ENCODE measurements at places on chromosomes 12 and 14.

DNA sequence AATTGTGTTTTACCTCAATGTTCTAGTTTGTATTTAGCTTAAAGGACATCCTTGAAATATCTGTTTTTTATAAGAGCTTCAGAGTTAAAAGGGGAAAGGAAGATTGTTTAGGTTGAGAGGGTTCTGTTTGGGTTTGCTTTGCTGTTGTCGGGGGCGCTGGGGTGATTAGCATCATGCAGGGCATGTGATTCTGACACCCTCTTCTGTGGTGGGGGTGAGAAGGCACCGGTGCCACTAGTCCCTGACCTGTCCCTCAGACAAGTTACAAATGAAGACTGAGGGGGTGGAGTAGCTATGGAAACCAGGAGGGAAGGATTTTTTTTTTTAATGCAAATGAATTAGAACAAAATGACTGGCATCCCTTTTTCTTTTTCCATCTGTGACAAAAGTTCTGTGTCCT is 291.3 kb downstream of the RPAP3 start:
- DNase-seq = no peak

DNA sequence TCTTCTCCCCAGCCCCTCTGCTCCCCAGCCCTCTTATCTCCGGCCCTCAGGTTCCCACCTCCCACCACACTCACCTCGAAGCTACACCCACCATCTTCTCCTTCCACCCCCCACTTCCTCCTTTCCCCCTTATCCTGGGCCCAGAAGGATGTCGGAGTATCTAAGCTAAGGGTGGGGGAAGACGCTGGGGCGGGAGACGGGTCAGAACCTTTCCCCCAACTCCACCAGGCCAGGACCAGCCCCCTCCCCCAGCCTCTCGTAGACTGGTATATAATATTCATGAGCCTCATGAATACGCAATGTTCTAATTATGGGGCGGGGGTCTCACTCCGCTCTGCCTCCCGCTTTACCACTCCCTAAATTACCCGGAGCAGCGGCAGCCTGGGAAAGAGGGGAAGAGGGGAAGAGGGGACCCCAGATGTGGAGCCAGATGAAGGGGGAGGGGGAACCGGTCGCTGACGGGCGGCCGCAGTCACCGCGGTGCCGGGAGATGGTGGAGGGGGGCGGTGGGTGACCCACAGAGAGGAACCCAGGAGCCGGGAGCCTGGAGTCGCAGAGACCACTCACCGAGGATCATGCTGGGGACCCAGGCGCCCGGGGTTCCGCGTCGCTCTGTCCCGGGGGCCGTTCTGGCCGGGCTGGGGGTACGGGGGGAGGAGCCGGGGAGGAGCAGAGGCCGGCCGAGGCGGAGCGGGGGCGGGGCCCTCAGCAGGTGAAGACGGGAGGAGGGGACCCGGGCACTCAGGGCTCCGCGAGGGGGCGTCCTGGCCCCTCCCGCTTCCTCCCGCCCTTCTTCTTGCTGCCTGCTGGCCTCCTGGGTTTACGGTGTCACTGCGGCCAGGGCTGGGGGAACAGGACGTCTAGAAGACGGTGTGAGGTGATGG is 6.4 kb upstream of the ZNF385A start:
- peak; percentile 51 for DNase-seq

GRCh38 chr12:33180918-33181317 is 258.7 kb downstream of the SYT10 start:
- no peak for DNase-seq

GRCh38 chr14:54470701-54471100 is 18.1 kb downstream of the GMFB start:
- no peak for DNase-seq

DNA sequence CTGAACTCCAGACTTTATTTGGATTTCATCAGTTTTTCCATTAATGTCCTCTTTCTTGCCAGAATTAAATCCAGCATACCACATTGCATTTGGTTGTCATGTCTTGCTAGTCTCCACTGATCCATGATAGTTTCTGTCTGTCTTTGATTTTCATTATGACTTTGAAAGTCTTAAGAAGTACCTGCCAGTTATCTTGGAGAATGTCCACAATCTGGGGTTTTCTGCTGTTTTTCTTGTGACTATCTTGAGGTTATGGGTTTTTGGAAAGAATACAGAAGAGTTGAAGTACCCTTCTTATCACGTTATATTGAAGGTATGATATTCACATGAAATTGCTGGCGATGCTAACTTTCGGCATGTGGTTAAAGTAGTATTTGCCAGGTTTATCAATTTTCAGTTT is 282.3 kb upstream of the PRICKLE1 start:
- no peak for DNase-seq

- DNase-seq = no peak
Observed at GRCh38 chr14:83894568-83894967, 1635.4 kb upstream of the FLRT2 start.

GRCh38 chr12:108129017-108129812 is at the start of gene WSCD2:
WSCD2 (plus strand) TSS chr12:108129288; CDS start chr12:108195833, 66,545 bp downstream.
- DNase-seq = no peak

- DNase-seq = no peak
Observed at GRCh38 chr12:61848893-61849292, 411.3 kb upstream of the USP15 start.

DNA sequence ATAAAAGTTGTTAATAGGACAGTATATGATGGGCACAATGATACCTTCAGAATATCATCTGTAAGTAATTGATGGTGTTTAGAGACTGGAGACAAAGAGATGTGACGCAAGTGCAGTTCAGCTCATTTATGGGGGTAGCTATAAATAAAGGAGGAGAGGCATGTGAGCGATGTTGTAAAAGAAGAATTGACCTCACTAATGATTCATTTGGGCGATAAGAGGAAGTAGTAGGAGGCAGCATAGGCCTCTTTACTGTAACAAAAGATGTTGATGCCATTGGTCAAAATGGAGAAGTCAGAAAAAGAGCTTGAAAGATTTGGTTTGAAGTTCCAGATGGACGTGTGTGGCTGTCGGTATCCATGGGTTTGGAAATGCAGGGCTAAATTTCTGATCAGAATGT is 70.0 kb downstream of the FLRT2 start:
- no peak for DNase-seq

DNA sequence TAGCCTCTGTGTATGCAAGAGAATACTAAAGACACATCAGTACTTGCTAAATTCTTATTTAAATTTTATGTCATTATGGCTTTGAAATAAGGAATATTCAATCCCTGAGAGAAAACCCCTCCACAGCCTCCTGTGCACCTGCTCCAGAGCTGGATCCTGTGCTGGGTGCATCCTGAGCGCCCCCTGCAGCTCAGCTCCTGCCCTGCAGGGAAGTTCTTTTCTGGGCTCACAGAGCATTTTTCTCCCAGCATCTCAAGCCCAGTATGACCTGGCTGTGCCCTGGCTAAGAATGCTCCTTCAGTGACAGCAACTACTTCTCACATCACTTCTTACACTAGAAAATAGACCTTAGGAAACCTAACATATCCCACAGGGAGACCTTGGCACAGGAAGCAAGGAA is 1211.7 kb downstream of the TMEM121 start:
- no peak for DNase-seq

GRCh38 chr14:92781350-92781749 is 12.8 kb upstream of the GOLGA5 start:
- no peak for DNase-seq

DNA sequence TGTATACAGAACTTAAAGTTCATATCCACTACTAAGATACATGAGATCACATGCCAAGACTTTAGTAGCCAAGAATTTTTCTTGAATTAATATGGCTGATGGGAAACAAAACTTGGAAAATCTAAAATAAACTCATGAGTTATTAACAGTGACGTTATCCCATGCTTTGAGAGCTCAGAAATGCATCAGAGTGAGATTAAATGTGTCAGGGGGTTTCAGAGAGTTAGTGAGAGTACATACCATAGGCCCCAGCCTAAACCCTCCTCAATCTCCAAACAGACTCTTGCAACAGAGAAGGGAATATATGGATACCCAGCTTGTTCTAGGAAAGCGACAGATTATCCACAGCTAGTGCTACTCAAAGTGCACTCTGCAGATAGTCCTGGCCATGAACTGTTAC is 19.3 kb downstream of the SLC35F4 start:
- DNase-seq = no peak

DNA sequence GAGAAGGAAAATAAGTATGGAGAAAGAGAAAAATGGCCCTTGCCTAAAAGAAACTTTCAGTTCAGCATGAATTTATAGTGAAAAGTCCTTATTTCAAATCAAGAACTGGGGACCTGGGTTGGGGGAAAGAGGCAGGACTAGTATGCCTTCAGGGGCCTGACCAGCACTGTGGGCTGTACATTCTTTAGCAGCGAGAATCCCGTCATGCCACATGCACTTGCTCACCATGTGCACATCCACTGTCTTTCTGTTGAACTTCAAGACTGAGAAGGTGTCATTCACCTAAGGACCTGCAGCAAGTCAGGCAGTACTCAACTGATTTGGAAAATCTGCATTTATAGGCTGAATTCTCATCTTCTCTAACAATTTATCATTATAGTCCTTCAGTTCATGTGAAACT is 50.2 kb downstream of the RAB35 start:
- DNase-seq = no peak

- no peak for DNase-seq
Observed at GRCh38 chr14:63611078-63611477, 30.6 kb downstream of the WDR89 start.

GRCh38 chr12:28776913-28777422 is 372.1 kb upstream of the FAR2 start:
- no peak for DNase-seq

- no peak for DNase-seq
Observed at GRCh38 chr12:66884091-66884490, 205.2 kb upstream of the GRIP1 start.

- DNase-seq = no peak
Observed at GRCh38 chr12:89325495-89325894, 26.8 kb downstream of the DUSP6 start.

DNA sequence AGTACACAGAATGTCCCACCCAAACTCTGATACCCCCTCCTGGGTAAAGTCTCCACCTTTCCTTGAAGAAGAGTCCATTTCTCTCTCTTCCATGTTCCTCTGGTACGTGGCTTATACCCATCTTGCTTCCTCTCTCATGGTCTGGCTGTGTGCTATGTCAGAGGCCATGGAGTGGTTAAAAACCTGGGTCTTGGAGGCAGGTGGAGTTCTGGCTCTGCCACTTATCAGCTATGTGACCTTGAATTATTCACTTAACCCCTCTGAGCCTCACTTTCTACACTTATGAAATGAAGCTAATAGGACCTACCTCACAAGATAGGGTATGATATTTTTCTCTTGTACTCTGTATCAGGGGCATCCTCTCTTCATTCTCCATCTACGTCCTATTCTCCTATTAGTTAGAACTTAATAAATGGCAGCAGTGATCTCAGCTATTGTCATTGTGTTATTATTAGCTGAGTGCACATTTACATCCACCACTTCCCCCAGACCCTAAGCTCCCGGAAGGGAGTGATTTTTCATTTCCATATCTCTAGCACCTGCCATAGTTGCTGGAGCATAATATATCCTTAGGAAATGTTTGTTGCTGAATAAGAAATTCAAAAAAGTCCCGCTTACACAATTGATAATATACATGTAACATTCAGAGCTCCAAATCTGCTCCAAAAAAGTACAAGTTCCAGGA is 59.8 kb upstream of the NOS1 start:
- no peak for DNase-seq

- no peak for DNase-seq
Observed at GRCh38 chr14:45486599-45486998, 233.6 kb upstream of the MIS18BP1 start.

- DNase-seq = no peak
Observed at GRCh38 chr12:106305376-106305775, 2.8 kb downstream of the TCP11L2 start.

GRCh38 chr12:6334940-6335450 is 6.9 kb downstream of the TNFRSF1A start:
- DNase-seq = no peak
